ENCODE measurements at places on chromosomes 7 and 10.

GRCh38 chr10:24213881-24214280 lies 4.9 kb downstream of the KIAA1217 start:
- DNase-seq, result no peak

- DNase-seq, result no peak
Observed at GRCh38 chr10:76871697-76872295, 765.8 kb downstream of the KCNMA1 start.

GRCh38 chr10:78866731-78867554 lies 201.8 kb upstream of the ZMIZ1 start:
- no peak for DNase-seq

DNA sequence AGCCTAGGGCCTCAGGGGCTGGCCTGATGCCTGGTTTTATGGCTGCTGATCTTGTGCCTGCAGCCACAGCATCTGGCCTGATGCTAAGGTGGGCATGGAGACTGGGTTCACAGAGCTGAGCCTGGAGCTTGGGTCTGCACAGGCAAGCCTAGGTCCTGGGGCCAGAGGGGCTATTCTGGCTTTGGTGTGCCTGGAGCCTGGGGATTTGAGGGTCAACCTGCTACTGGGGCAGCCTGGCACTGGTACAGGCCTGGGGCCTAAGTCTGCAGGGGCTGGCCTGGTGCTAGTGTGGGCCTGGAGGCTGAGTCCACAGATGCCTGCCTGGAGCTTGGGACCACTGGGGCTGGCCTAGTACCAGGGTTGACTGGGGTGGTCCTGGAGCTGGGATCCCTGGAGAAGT lies 481.8 kb upstream of the GHITM start:
- DNase-seq, result no peak

DNA sequence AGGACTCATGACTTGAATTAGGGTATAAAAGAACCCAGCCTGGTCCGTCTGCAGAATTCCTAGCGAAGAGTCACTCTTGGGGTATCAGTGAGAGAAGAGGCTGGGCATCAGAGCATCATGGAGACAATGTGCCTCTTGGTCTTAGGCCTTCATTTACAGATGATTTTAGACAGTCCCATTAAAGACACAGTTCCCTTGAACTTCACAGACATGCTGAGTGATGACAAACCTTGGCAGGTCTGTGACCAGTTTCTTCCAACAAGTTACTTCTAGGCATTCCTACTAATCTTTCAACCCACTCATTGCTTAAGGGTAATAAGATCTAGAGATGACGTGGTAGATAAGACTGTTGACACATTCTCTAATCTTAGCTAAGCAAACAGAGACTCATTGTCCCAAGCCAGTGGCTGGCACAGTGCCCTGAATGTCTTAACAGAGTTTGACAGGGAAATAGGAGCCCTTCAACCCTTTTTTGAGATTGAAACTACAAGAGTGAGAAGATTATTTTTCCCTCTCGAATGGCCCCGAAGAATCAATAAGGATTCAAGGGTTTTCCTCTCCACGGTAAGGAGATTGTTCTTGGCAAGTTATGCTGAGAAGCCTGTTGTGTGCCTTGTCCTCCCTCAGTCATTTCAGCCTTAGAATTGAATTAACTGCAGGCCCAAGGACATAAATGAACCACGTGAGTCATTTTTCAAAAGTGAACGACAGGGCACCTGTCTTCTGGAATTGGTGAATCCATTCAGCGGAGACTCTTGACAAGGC lies 281.1 kb downstream of the CCDC3 start:
- DNase-seq, result no peak

DNA sequence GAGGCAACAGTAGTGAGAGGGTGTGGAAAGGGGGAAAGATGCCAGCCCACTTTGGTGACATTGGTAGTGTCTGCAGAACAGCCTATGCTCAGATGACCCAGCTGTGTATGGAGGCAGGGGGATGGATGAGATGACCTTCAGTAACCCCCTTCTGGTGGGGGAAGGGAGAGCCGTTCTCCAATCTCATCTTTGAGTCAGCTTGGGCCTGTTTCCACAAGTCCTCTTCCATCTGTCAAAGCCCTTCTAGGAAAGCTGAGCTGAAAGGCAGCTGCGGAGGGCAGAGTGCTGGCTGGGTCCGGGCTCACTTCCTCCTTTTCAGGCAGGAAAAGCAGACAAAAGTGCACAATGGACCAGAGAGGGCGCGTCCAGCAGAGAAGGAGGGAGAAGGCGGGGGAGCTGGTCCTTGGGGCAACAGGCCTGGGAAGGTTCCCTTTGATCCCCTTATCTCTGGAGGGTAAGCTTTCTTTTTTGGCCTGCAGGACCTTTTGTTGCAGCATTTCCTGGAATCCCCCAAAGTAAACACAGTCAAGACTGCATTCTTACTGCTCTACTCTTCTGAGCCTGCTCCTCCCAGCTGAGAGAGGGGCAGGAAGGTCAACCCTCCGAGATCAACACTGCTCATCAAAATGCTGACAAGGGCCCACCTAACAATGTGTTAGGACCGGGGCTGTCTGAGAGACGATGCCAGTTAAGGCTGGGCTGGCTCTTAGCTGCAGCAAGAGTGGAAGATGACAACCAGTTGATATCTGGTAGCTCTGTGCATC lies 1.2 kb upstream of the LRMDA start:
- DNase-seq, result no peak

GRCh38 chr7:24441314-24442027 lies 131.8 kb upstream of the PALS2 start:
- DNase-seq, result no peak

DNA sequence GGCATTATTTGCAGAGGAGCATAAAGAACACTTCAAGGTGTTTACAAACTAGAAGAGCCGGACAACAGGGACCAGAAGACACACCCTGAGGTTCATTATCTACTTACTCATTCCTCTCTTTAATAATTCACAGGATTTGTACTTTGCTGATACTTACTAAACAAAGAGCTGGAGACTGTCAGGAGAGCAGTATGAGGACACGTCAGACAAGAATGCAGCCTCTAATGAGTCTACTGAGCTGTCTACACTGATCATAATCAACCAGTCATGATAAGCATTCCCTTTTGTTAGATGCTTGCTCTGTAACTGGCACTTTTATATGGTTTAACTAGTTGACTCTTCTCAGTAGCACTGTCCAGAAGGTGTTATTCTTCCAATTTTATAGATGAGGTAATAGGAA lies 243.3 kb upstream of the CDC14C start:
- no peak for DNase-seq

GRCh38 chr7:143401265-143401664 lies 7.4 kb downstream of the EPHA1 start:
- no peak for DNase-seq

- DNase-seq, result no peak
Observed at GRCh38 chr7:98613601-98614425, 3.3 kb upstream of the NPTX2 start.

- DNase-seq, result no peak
Observed at GRCh38 chr7:123845823-123846216, 851 bp downstream of the HYAL4 start.

GRCh38 chr7:44847920-44848634 lies at the start of gene H2AZ2:
H2AZ2 (minus strand) TSS chr7:44848087; CDS start chr7:44847971, 116 bp downstream.
- peak; percentile 97 for DNase-seq

DNA sequence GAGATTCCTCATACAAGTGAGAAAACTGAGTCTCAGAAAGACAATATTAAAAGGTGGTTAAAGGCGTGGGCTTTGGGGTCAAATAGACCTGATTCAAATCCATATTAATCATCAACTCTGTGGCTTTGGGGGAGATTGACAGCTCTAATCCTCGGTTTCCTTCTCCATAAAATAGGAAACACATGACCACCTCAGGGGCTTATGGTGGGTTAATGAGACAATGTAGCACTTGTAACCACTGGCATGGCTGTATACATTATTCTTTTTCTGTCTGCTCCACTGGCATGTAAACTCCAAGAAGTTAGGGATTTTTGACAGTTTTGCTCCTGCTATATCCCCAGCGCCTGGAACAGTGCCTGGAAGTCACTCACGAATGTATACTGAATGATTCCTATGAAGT lies 120.8 kb upstream of the GAD2 start:
- no peak for DNase-seq

DNA sequence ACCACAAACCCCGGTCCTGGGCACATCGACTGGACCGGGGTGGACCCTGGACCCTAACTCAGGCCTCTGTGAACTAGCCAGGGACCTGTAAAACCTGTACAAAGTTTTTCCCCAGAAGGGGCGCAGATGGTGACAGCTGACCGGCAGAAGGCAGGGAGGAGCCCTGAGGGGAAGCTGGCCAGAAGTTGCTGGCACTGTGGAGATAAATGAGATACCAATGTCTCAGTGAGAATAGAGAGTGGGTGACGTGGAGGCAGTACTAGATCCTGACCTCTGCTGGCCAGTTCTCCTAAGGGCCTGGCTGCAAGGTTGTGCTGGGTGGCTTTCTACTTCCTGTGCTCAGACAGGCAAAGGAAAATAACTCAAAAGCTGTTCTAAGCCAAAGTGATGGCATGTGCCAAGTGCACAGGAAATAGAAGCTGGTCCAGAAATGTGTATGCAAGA lies 10.6 kb upstream of the TSPAN14 start:
- DNase-seq, result no peak

DNA sequence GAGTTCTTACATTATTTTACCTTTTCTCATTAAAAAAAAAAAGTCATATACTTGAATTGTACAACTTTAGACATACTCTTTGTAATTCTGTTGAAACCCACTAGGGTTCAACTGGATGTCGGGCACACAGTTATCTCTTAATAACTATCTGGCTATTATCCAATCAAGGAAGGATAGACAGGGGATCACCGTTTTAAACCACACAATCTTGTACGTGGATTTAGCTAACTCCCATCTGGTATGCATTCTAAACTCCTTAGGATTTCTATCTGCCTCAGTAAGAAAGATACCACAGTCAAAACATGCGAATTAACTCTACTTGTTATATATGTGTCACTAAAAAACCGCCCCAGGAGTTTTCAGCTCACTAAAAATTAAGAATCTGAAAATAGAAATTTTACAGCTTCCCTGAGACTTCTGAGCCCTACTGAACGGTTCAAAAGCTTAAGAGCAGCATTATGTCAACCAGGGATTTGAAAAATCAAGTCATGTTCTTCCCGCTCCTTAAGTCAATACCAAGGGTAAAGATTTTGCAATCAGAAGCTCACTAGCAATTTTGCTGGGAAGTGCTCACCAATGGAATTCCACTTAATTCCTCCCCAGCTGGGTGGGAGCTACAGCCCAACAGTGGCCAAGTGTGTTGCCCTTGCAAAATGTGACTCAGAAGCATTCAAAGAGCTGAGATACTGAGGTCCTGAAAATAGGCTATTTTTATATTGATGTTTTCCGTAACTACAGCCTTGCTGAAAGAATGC lies 267.0 kb downstream of the FRMD4A start:
- no peak for DNase-seq

DNA sequence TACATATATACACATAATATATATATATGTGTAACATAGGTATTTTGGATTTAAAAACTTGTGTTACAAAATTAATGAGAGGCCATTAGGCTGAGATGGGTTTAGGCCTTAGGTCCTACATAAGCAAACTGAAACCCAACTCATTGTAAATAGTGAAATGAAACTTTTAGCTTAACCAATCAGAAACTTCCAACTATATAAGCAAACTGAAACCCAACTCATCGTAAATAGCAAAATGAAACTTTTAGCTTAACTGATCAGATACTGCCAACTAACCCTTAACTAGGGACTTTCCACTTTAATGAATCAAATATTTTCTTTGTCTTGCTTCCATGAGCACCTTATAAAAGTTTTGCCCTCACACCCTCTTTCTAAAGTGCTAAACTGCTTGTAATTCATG lies 17.3 kb upstream of the SAMD9L start:
- DNase-seq, result no peak

- no peak for DNase-seq
Observed at GRCh38 chr10:60863796-60864195, 80.2 kb downstream of the RHOBTB1 start.

GRCh38 chr10:131806646-131807317 lies 94.0 kb upstream of the PPP2R2D start:
- DNase-seq, result no peak

DNA sequence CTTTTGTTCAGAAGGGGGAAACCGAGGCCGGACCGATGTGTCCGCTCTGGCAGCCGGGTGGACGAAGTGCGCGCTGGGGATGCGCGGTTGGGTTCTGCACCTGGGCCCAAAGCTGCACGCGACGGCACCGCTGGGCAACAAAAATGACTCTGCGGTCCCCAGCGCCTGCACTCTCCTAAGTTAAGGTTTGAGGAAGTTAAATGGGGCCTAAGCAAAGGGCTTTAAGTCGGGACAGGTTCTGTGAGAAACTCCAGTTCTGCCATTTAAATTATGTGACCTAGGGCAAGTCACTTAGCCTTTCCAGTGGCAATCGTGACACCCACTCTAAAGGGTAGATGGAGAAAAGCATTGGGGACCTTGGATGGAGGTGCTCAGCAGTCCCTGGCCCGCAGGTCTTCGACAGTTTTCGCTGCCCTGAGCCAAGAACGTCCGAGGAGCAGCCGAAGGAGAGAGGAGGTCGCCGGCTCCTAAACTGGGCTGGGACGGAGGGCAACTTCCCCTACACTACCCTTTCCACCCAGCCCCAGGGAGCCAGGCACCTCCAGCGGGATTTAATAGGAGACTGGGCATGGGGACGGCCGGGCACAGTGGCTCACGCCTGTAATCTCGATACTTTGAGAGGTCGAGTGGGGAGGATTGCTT lies 534 bp upstream of the ACBD5 start:
- peak; percentile 77 for DNase-seq

DNA sequence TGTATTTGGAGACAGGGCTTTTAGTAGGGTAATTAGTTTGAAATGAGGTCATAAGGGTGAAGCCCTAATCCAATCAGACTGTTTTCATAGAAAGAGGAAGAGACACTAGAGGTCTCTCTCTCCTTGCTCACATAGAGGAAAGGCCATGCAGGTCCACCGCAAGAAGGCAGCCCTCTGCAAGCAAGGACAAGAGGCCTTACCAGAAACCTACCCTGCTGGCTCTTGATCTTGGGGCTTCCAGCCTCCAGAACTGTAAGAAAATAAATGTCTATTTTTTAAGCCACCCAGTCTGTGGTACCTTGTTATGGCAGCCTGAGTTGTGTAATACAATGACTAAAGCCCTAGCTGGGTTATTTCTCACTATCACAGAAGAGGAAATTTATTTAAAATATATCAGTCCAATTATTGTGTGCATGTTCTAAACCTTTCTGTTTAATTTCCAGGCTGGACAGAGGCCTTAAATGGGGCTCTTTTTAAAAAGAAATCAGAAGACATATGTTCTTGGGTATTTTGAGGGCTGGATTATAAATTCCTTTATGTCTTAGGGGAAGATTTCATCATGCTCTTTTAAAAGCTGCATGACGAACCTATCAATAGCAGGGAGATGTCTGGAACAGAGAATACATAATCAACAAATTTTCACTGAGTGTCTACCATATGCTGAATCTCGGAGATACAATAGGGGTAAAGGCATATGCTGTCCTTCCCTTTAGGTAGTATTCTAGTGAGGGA lies 12.9 kb upstream of the TMEM26 start:
- no peak for DNase-seq

GRCh38 chr7:45977256-45977780 lies 56.2 kb upstream of the IGFBP3 start:
- DNase-seq, result no peak

- no peak for DNase-seq
Observed at GRCh38 chr7:82615527-82615926, 171.9 kb upstream of the CACNA2D1 start.

DNA sequence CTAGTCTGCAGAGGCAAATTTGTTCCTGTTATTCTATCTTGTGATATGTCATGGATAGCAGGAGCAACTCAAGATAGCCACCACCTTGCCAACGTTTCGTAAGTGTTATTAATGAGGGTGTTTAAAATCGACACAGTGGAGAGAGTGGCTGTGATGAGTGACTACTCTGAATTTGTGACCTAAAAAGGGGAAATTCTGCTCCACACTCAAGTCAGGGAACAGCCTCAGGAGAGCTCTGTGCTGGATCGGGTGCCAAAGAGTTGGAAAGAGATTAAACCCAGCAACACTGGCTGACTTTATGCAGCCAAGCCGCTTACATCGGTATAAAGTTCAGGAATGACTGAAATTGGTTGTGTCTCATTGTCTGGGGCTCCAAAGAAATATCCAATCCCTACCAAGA lies 9.5 kb downstream of the TACC2 start:
- no peak for DNase-seq

Data from C1 segment of cervical spinal cord (tissue), 14 donors.